Naive thymus-derived CD4-positive, alpha-beta T cell (primary cell): ENCODE measurements at places on chromosomes 11 and 22. TPM values are rescaled to one million over a fixed set of nuclear protein-coding genes. Genes with fewer than 3 reads are reported as not detected.

- no peak for DNase-seq
These were observed 32.6 kb upstream of the APLP2 start for GRCh38 chr11:130037058-130037457.

DNA sequence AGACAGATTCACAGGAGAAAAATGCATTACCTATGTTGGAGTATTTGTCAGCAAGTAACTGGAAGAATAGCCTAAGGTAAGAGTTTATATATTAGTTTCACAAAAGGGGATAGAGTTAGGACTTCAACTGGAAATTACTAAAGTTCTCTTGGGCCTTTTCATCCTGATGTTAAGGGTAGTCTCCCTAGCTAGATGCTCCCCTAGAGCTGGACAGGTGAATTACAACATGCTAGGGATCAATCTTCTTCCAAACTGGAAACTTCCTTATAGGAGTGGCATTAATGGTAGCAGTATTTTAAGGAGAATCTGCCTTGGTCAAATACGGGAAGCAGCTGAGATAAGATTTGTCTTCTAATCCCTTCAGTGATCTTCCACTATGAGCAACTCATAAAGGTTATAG, 632.8 kb upstream of the RAG2 start:
- no peak for DNase-seq

DNA sequence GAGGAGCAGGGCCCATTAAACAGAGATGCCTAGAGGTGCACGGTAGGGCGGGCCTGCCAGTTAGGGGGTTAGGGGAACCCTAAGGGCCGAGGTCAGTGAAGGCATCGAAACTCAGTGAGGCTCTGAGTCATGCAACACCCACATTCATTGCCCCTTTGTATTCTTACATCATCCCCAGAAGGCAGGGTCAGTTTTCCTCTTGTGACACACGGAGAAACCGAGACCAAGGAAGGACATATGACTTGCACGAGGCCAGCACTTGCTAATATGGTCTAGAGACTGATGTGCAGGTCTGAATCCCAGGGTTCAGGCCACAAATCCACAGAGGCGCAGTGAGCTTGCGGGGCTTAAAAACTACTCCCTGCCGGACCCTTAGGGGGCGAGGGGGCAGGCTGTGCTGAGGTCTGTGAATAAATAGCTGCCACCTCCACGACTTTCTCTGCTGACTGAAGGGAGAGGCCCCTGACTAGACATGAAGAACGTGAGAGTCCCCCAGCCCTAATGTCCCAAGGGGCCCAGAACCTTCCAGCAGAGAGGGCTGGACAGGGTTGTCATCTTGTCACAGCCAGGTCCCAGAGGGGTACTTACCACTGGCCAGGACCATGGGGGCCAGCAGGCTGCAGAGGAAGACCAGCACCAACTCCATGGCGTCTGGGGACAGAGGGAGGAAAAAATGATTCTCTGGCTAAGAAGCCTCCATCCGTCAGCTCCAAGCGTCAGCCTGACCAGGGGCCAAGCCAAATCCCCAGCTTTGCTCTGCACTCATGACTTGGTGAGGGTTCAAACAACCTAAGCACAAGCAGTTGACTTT, 17.8 kb upstream of the FXYD2 start:
- DNase-seq: no peak

GRCh38 chr11:103988595-103988969, 47.9 kb upstream of the DDI1 start:
- no peak for DNase-seq

The LRRN4CL gene
- total RNA-seq: 0.12 and 0.59 TPM in 2 replicates

DNA sequence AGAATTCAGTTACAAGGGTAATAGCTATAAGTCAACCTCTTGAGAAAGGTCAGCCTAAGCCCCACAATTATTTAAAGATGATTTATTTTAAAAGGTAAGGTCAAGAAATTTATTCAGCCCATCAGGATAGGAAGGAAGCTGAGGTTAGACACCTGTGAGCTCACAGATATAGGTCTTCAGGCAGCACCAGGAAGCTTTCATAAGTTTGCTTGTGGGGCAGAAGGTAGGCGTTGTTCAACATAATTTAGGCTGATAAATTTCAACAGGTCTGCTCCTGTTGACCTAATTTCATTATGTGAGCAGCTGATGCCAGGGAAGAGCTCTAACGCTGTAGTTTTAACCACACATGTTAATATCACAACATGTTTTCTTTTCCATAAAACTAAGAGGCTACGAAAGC, 118.1 kb upstream of the APOA1 start:
- DNase-seq: no peak

DNA sequence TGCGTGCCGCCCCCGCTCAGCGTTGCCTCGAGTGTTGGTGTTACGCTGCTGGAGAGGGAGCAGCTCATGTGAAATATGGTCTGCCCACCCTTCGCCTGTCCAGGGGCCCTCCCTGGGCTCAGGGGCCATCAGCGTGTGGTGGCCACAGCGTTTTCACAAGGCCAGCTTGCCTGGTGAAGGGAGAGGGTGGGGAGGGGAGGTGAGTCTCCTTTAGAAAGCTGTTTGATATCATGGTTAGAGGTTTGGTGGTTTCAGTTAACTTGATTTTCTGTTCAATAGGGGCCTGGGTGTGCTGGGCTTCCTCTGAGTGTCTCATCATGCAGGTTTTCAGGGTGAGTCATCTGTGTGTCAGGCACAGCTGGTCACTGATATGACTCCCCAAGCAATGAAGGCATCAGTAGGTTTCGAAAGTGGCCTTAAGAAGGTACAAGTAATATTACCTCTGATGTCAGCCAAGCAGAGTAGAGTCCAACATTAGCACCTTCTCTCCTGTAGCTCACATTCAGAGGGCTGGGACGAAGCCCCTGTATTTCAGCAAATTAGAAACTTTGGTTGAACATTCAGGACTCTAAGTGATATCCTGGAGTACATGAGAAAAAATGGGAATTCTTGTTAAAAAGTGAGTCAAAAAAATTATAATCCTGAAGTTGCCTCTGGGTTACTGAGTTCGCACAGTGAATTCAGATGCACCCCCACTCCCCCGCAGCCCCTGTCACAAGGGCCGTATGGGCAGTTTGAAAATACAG, 172.5 kb downstream of the TBC1D22A start:
- no peak for DNase-seq

The RIC3 gene
- total RNA-seq: 45.4 TPM

DNA sequence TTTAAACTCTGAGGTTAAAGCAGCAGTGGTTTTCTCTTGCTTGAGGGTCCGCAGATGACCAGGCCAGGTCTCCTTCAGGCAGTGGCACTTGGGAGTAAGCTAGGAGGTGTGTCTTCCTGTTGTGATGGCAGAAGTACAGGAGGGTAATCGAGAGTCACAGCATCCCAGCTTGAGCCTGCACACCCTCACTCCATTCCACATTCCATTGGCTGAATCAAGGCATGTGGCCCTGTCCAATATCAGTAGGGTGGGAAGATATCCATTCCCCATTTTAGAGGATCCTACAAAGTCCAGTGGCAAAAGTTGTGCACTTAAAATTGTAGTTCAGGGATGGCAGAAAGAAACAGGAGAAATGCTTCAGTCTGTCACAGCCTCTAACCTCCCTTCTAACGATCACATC, 23.3 kb downstream of the OSBP2 start:
- no peak for DNase-seq

DNA sequence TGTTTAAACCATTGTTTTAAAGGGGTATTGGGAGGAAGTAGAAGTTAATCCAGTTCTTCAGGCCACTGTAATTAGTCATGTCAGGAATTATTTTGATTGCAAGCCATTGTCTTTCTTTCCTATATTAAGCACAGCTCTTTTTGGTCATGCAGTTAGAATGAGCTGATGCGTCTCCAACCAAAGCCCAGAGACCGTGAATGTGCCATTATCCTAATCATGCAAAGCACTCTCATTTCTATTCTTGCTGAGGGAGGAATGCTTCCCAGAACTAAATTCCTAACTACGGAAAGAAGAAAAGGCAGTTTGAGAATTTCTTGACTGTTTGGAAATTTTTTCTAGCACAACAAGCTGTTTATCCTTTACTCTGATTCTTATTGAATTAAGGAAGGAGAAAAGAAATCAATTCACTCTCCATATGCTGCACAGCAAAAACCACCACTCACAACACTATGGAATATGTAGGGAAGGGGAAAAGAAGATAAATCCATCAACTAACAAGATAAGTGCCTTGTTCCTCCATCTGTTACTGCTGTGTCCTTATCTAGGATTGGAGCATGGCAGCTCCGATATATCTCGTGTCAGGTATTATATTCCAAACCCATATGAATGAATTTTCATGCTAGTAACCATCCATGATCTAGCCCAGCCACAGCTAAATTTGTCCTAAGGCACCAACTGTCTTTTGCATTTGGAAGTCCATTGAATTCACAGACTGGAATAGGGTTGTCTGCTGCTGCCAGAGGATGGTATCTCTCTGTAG, 70.8 kb downstream of the NTM start:
- no peak for DNase-seq

The NPTXR gene
- total RNA-seq: 7.8 TPM

DNA sequence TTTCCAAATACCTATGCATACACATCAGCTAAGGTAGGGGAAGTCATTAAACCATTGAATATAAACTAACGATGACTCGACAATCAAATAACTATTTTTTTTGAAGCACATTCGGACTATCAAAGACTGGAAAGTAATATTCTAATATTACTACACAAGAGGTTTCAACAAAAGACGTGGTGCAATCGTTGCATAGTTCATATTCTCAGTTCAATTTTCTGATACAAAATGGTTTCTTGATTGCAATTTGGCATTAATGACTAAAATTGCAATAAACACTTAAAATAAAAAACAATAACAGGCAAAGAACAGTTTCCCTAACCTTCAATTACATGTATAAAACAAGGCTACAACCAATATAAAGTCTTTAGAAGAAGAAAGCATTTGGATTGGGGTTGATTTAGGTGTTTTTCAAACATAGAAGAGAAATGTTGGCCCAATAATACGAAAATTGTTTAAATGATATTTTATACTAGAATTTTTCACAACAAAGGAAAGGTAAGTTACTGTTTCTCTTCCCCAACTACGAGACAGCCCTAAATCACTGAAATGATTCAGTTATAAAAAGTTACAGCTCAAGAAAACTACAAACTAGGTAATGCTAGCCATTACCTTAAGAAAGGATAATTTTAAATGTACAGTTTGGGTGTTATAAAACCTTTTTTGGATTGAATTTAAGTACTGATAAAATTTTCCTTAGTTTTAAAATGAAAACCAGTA, 17.6 kb downstream of the BLID start:
- DNase-seq: no peak

DNA sequence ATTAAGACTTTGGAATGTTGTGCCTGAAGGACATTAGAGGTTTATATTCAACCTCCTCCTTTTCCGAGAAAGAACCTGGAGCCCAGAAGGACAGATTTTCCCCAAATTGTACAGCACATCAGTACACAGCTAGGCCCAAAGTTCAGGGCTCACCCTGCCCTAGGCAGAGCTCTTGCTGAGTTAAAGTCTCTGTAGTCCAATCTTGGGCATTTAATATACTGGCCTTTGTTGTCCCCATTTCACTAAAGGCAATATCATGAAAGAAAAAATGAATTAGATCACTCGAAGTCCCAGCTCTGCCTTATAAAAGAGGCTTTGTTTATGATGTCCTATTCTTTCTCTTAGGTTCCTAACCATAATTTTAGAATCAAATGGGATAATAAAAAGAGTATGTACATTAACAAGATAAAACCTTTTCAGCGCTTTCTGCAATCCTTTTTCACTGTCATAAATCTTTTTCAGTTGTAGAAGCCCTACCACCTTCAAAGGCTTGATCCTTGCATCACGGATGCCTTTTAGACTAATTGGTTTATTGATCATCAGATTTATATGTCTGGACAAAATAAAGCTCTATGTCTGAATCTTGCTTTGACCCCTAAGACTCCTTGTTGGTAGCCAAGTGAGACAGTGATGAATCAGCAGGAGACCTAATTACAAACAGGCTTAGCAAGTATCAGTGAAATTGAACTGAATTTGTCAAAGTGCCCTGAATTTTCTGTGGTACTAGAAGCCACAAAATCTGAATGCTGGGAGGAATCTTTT, 39.8 kb downstream of the RELT start:
- DNase-seq: no peak

GRCh38 chr22:27318516-27318915, 483.0 kb downstream of the MN1 start:
- no peak for DNase-seq

The TCN2 gene
- 0.57 TPM for total RNA-seq

- DNase-seq: no peak
These were observed 84.5 kb upstream of the PPARA start for GRCh38 chr22:46065691-46066454.

GRCh38 chr11:64598106-64598796, 7.2 kb downstream of the SLC22A12 start:
- DNase-seq: no peak

- no peak for DNase-seq
These were observed 1.3 kb downstream of the PACSIN2 start for GRCh38 chr22:43013355-43014315.

DNA sequence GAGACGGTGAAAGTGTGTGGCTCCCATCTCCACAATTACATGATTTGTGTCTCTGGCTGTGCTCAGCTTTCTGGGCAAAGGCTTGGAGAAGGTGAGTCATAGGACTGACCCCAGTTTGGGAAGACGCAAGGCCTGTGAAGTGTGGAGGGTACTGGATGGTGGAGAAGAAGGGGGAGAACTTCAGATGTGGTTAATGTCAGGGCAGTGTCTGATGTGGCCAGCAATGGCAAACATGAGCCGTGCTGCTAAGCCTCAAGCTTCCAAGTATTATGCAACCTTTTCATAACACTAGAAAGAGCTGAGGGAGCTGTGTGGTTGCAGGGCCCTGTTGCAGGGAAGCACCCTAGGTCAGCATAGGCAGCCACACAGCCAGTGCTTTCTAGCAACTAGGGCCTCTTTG, 110.9 kb downstream of the NTM start:
- DNase-seq: no peak

The C22orf23 gene
- total RNA-seq: 0.31 TPM in 1 of 2 replicates, not detected in the other
